ENCODE measurements at places on chromosomes 5 and 9.

- DNase-seq = no peak
Observed at GRCh38 chr5:31553863-31554262, 21.8 kb downstream of the C5orf22 start.

GRCh38 chr5:98774192-98775033, 950 bp downstream of the RGMB start:
- no peak for DNase-seq

- peak; percentile 31 for DNase-seq
Observed at GRCh38 chr5:67249590-67249895, 52.9 kb upstream of the CD180 start.

DNA sequence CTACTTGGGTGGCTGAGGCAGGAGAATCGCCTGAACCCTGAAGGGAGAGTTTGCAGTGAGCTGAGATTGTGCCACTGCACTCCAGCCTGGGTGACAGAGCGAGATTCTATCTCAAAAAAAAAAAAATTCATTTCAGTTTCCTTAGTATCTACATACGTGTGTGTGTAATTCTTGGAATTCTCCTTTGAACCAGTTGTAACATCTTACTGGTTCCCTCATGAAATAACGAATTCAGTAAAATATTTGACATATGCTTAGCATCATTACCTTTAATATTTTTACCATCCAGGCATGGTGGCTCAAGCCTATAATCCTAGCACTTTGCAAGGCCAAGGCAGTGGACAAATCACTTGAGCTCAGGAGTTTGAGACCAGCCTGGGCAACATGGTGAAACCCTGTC, 8.8 kb downstream of the PHYHD1 start:
- no peak for DNase-seq

DNA sequence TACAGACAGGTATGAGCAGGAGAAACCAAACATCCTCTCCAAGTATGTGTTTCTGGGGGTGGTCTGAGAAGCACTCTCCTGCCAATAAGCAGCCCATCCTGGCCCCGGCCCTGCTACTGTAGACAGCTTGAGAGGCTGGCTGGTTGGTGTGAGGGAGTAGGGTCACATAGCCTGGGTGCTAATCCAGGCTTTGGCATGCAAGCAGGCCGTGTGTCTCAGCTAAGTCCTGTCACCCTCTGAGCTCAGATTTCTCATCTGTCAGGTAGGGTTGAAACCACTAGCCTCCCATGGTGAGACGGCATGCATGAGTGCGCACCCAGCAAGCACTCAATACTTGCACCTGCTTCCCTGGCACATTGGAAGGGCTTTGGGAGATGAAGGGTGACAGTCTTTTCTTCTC, 49.8 kb upstream of the PHYKPL start:
- DNase-seq = no peak

DNA sequence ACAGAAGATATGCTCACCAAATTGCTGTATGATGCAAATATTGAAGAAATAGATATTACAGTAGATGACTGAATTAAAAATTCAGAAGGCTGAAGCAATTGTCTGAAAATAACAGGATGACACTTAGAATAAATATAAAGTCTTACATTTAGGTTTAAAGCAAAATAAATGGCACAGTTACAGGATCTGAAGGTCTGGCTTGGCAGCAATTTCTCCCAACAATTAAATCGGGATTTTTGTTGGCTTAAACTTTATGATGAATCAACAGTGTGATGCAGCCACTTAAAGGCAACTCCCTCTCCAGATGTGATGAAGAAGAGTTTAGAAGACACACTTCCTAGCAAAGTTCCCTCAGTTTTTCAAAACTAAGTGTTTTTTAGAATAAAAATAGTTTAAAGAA, 80.5 kb downstream of the NREP start:
- no peak for DNase-seq

GRCh38 chr9:75889577-75889976, 896 bp upstream of the PCSK5 start:
- DNase-seq = no peak

DNA sequence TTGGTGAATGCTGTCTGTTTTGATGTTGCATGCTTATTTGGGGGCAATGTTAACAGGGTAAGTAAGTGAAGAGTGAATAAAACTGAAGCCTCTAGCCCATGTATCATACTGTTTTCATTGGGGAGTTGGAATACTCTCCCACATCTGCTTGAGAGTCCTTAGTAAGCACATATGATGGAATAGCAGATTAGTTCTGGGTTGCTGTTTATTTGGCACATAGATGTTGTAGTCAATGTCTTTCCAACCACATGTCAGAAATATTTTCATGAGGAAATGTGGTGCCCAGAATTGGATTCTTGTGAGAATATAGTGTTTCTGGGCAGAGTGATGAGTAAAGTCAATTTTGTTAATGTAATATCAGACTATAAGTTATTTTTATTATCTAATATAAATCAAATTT, 611.7 kb upstream of the FTMT start:
- DNase-seq = no peak

DNA sequence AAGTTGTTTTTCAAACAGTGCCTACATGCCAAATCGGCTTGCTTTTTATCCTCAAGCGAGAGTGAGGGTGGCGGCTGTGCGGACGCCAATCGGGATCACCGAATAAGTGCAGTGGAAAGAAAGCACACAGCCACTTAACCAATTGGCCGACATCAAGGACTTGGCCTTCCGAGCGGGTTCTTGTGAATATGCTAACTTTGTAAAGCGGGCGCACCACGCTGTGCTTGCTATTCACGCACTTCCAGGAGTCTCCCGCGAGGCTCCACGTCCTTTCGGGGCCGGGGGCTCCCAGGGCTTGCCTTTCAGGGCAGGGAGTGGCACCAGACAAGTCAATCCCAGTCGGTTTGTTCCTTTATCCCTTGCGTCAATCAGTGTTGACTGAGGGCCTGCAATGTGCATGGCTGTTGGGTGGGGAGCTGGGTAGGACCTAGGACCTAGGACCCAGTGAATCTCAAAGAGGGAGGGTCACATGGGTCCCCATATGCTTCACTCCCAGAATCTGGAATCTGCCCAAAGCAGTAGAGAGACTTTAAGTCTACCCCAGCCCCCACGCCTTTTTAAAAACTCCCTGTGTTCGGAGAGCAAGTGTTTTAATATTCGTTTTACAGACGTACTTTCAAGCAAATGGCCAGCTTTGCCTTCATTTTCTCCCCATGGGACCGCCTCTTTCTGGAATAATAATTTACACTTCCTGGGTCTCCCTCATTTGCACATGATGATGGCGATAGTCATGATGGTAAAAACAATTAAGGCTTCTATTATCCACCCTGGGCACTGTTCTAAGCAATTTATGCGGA, 2.0 kb upstream of the GCNT4 start:
- no peak for DNase-seq

DNA sequence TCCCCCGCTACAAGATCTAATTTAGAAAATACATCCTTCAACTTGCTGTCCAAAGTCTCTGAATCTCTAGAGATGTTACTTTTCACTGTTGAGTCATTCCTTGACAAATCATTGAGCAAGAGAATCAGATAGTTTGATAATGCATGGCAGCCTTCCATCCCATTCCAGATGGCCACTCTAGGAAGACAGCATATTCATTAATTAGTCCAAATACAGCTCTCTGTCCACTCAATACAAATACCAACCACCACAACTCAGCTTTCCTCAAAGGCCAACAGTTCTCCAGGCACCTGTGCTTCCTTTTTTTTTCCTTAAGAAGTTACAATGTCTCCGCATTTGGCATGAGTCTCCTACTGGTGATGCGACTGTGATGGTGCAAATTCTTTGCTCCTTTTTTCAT, 72.3 kb downstream of the DROSHA start:
- no peak for DNase-seq

GRCh38 chr9:69047371-69047770, 11.8 kb downstream of the FXN start:
- DNase-seq = no peak

DNA sequence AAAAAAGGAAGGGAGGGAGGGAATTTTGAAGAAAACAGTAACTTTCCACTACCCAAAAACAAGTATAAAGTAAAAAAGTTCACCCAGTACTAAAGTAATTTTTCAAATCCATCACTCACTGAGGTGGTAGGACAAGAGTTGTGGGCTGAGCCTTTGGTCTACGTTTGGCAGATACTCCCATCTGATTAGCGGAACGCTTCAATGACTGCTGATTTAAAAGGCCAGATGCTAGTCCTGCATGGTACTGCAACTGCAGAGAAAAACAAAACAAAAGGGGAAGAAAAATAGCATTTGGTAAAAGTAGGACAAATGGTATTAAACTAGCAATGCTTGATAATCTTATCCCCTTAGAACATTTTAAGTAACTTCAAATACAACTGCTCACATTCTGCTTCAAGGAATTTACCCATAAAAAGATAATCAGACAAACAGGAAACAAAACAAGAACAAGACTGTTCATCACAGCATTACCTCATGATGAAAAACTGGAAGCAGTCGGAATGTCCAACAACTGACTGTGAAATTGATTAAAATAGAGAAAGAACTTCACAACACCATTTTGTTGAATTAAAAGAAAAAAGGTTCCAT, 65.4 kb downstream of the MED27 start:
- DNase-seq = no peak

- DNase-seq = no peak
Observed at GRCh38 chr9:25415718-25416117, 262.5 kb downstream of the TUSC1 start.

- no peak for DNase-seq
Observed at GRCh38 chr5:133777951-133778350, 165.6 kb upstream of the FSTL4 start.

GRCh38 chr9:135105938-135106491, 18.5 kb downstream of the OLFM1 start:
- DNase-seq = no peak

- DNase-seq = no peak
Observed at GRCh38 chr5:18744441-18744840, 1110.2 kb downstream of the TAF11L14 start.

GRCh38 chr9:19087106-19088000, 15.4 kb downstream of the HAUS6 start:
- no peak for DNase-seq

GRCh38 chr5:124576848-124577409, 169.5 kb downstream of the ZNF608 start:
- no peak for DNase-seq

DNA sequence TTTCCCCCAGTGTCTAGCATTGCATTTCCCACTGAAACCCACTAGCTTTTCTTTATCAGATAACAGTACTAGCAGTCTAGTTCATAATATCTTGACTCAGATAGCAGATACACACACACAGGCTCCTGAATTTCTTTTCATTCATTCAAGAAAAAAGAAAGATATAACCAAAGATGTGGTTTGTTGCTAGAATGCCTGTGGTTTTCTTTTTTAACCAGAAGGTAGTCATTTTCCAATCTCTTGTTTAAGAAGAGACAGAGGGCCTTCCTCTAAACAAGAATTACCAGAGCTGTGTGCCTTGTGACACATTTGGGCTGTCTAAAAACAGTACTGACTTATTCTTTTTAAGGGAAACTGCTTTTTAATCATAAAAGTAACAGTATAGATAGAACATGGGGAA, 167.3 kb downstream of the PJA2 start:
- DNase-seq = no peak

- no peak for DNase-seq
Observed at GRCh38 chr5:123511290-123511647, 708 bp upstream of the CSNK1G3 start.

DNA sequence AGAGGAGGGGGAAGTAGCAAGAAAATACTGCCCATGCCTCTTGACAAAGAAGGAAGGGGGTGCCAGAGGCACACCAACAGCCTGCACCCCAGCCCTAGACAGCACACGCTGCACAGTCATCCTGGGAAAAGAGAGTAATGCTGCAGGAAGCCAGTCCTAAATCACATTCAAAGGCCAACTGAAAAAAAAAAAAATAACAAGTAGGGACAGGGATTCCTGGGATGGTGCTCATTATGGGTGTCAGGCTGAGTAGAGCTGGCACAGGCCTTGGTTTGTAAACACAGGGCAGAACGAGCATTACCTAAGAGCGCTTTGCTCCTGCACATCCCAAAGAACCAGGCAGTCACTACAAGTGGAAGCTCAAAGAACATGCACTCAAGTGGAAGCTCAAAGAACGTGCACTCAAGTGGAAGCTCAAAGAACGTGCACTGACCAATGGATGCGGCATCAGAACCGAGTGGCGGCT, 7.8 kb downstream of the RAPGEF1 start:
- no peak for DNase-seq

Data from NCI-H510A (cell line).